ENCODE measurements at places on chromosomes 3 and 15.

DNA sequence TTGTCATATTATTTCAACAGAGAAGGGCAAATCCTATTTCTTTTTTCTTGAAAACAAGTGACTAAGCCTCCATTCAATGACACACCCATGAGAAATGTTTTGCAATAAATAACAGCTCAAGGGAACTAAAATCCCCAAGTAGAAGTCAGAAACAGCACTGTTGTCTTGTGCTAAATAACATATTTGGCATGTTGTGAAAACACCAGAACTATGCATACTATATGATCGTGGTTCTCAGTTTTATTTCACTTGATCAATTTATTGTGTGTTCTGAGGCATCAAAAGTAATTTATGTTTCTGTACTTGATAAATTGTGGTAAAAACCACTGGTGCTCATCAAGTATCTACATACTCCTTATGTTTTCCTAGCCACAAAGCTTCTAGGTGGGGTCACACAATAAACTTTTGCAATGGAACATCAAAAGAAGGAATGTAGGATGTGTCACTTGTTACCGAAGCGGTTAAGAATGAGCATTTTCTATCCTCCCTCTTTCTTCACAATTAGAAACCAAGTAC, 691.7 kb upstream of the CBLB start:
- DNase-seq = peak; percentile 77

GRCh38 chr3:72591522-72592421, 256.5 kb downstream of the SHQ1 start:
- peak; percentile 96 for DNase-seq

GRCh38 chr3:35784169-35784568, 144.8 kb downstream of the ARPP21 start:
- DNase-seq = no peak

DNA sequence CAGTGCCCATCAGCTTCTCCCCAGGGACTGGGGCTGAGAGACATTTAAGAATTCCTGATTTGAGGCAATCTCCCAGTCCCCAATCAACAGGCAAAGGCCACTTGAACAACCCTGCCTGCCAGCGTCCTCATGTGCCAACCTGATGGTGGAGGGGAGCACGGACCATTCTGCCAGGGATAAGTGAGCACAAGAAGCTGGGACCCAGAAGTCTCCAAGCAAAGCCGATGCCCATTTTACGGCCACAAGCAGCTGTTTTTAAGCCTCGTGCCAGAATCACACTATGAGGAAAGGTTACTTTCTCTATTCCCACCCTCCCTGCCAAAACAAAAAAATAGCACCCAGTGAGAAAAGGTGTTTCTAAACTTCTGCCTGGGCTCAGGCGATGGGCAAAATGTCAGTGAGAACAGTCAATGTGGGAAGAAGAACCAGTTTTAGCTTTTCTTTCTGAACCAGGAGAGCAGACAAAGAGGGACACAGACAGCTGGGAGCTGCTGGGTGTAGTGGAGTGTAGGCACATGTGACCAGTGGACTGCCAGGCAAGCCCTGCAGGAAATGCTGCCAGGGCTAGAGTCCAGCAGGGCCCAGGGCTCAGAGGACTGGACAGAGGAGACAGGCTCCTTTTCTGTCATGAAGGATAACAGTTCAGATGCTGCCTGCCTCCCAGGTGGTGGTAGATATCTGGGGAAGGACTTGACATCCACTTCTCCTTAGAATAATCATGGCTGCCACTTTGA, 57.7 kb downstream of the ATP2B2 start:
- no peak for DNase-seq

- no peak for DNase-seq
These were observed 185.7 kb upstream of the CTDSPL start for GRCh38 chr3:37675833-37676596.

GRCh38 chr15:58947179-58947578, 13.7 kb upstream of the SLTM start:
- peak; percentile 31 for DNase-seq

- peak; percentile 74 for DNase-seq
These were observed at the start of gene MELTF for GRCh38 chr3:197029511-197030167. Gene MELTF (minus strand): TSS chr3:197029817. CDS start chr3:197029702, 115 bp downstream.

- no peak for DNase-seq
These were observed 60.3 kb downstream of the TGFBR2 start for GRCh38 chr3:30666572-30667279.

DNA sequence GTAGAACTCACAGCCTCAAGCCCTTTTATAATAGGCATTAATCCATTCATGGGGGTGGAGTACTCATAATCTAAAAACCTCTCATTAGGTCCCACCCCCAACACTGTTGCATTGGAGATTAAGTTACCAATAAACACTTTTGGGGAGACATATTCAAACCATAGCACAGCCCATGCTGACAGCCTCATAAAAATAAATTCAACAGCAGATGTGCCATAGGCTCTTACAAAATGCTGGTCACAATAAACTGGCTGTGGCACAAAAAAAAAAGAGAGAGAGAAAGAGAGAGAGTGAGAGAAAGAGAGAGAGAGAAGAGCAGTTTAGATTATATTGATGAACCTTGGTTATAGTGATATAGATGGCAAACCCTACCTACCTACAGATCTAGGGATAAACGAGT, 1000.9 kb downstream of the TUSC7 start:
- DNase-seq = no peak

Measured in EL (cell line).